Keratinocyte (primary cell): ENCODE measurements at places on chromosomes 6 and 20.
A peak's percentile ranks its signal among the peaks of the same experiment; 100 is the strongest.

GRCh38 chr6:79711167-79711566 lies 80.0 kb downstream of the SH3BGRL2 start:
- no peak for DNase-seq

DNA sequence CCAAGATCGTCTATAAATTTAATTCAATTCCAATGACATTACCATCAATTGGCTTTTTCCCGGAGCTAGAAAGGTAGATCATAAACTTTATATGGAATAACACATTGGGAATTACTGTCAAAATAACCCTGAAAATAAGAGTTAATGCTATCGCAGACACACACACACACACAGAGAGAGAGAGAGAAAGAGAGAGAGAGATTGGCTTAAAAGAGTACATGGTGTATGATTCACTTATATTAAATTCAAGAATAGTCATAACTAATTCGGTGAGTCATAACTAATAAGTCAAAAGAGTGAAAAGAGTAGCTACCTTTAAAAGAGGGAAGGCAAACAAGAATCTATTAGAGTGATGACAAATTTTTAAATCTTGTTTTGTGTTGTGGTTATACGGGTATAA lies 425.5 kb downstream of the TBC1D32 start:
- DNase-seq = no peak

DNA sequence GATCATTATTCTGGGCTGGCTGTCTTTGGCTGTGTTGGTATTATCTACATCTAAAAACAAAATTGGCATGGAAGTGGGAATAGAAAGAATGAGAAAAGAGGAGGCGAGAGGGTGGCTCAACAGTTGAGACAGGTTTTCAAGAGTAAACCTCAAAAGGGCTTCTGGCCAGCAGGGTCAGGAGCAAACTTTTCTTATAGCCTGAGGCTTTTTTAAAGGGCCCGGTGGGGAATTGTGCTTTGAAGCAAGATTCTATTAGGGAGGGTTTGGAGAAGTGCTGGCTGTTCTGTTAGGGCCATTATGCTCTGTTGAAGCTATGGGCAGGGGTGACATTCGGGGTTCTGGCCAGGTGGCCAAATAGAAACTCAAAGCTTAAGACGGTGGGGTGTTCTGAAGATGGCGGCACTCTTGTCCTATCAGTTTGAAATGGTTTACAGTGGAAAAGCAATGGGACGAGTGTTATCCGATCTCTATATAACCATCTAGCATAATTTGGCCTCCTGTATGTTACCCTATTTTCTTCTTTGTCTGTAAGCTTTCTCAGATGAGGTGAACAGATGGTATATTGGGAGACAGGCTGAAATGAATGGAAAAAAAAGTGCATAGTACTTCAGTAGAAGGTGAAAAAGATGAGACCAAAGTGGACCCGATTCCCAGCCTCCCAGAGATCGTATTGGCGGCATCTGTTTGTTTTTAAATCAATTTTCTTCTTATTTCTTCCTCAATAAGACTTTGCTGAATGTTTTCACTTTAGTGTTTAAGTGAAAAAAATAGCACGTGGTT lies 132.1 kb upstream of the CNR1 start:
- DNase-seq = no peak

- no peak for DNase-seq
Observed at GRCh38 chr20:911882-912600, 4.1 kb downstream of the ANGPT4 start.

DNA sequence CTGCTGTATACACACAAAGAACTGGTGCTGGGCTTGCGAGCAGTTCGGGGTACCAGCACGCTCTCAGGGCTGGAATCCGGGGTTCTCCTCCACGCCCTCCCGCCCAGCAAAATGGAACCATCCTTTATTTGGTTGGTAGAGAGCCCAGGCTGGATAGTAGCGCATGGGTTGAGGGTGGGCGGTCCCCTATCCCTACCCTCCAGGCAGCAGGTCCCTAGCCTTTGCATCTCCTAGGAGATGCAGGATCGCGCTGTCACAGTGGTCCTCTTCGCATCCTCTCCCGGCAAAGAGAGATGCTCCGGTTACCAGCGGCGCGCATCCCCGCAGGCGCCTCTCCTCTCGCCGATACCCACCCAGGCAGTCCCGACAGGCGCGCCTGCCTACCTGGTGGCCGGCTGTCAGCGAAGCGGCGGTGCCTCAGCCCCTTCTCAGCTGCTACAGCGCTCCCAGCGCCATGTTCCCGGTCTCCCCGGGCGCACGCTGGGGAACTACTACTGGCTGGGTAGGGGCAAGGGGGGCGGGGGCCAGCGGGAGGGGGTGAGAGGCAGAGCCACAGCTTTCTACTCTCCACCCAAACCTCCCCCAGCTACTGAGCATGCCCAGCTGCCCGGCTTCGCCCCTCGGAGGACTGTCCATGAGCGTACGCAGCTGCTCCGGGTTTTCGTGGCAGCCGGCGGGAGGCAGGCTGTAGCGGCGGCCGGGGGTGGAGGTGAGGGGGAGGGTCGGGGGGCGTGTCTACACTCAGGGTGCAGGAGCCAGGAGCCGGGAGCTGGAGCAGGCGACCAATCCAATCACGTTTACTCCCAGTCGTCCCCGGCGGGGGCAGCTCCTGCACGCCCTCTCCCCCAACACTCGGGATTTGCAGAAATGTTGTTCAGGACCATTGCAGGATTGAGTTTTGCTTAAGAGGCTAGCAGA lies at the start of gene PAK5:
PAK5 (minus strand) TSS at position 699 of the 918 bp plus-strand sequence. CDS start 194,748 bp downstream, outside the sequence.
- no peak for DNase-seq

DNA sequence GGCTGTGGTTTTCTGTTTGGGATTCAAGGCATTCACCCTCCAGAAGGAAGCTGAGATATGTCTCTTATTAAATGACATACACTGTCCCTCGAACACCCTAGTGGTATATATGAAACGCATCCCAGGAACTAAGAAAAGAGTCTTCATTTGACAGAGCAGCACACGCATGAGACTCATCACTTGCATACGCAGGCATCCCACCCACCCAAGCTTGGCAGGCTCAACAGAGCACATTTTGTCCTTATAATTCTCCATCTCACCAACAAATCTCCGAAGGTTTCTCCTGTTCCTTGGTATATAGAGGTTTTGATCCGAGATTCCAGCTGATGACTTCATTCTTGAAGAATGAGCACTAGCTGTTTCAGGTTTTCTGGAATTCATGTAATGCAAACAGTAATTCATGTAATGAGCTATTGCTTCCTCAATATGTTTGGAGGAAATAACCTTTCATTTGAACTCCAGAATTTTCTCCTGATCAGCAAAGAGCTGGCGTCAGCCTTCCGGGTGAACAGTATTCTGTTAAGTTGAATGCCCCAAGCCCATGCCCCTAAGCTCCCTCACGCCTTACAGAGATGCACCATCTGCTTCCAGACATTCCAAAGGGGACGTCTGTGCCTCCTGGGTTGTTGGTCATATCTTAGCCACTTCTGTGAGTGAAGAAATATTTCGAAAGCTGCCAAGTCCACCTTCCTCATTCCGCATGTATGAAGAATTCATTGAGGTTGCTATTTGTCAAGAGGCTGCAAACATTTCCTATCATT lies 66.0 kb upstream of the CDH4 start:
- DNase-seq = peak; percentile 77

GRCh38 chr6:42352856-42353564 lies 98.7 kb downstream of the TRERF1 start:
- peak; percentile 38 for DNase-seq

DNA sequence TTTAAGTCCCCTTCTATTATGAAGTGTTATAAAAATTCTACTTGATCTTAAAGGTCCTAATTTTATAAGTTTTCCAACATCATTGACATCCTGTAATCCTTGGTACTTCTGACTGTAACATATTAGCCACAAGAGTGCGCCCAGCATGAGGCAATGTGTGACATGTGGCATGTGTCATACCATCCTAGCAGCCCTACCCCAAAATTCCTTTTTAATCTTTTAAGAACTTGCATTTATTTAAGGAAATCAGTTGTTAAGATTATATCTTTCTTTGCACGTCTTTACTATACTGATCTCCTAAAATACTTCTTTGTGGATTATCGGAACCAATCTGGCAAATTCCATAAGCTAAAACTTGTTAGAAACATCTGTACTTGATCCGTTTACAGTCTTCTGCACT lies 167.1 kb upstream of the SLC24A3 start:
- DNase-seq = no peak

DNA sequence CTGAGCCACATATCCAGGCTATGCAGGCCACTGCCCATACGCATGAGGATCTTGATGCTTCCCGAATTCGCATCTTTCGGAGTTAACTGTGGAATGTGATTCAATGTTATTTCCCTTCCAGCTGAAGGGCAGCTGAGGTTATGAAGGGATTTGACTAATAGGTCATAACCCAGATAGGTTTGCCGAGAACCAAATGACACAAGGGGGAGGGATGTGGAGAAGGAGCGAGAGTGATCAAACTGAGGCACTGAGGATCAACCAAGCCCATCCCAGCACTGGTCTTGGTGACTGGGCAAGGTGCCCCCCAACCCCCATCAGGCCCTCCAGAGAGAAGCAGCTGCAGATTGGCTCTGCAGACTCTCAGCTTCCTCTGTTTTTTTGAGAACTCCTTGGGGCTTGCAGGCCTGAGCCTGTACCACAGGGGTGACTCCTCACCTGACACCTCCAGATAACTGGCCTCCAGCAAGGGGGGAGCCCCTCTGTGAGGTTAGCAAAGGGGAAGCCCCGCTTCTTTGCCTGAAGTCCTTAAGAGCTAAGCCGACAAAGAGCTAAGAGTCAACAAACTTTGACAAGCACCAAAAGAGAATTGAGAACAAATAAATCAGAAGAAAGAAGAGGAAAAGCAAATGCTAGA lies 185.9 kb downstream of the PDE7B start:
- no peak for DNase-seq

- DNase-seq = no peak
Observed at GRCh38 chr20:24950836-24951525, 1.9 kb downstream of the CST7 start.

DNA sequence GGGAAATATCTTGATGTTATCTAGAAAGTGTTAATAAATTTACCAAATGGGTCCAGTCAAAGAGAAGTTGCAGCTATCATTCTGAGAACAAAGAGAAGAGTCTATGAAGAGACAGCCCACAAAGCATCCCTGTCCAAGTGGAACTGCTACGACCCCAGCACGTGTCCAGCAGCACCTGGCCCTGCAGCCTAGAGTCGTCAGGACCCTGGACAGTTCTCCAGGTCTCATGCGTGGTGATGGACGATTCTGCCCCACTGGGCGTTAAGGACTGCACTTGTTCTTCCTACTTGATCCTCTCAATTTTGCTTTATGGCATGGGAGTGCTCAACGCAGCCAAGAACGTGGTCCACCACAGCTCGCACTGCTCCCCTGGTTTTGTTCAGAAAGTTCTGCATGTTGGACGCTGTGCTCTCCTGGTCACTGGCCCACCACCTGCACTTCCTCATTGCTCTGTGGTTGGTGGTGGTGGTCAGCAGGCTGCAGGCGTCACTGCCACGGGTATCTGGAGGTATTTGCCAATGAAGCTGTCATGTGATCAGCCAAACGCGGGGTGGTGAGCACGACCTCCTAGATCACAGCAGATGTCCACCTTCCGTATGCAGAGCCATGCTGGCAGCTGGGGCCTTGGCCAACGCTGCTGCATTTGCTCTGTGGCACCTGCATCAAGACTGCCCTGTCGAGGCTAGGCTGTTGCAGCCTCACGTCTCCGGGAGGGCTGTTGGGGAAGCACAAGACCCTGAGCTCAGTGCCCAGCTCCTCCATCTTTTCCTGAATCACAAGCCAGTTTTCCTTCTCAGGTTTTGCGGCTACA lies 356.4 kb downstream of the CDH4 start:
- no peak for DNase-seq

DNA sequence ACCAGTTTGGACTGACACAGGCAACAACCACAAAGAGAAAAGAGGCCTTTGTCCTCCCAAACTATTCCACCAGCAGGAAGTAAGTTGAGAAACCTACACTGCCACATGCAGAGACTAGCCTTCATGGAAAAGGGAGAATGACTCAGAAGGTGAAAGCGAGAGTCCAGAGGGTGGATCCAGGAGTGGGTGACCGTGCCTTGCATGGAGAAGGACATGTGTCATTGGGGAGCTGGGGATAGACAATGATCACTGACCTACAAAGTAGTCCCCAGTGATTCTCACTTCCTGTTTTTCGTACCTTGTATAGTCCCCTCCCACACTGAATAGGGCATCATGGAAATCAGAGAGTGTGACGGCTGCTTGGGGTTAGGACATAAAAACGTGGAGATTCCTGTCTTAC lies 91.9 kb downstream of the MYLK4 start:
- peak; percentile 11 for DNase-seq

DNA sequence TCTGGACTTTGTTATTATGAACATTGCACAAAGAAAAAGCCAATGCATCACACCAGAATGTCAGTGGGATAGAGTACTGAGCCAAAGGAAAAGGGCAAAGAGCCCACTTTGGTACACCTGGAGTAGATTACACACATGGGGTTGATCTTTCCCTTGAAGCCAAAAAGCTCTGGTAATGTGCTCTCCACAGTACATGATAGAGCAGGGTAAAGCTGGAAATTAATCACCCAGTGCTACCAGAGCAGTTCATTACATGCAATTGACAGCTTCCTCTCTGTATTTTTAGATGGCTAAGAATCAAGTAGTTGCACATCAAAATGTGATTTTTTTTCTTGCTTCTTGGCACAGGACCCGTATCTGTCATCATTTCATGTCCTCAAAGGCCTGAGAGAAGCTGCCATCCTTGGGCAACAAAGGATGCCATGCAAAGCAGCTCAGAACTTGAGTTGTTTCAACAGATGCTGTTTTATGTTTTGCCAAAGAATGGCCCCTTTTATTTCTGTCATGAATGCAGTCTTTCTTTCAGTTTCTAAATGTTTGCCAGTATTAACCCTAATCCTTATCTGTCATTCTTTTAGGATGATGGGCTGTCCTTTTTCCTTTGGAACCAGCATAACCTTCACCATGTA lies 88.1 kb downstream of the HDGFL1 start:
- DNase-seq = no peak

GRCh38 chr6:167695831-167696230 lies 130.9 kb upstream of the AFDN start:
- no peak for DNase-seq

DNA sequence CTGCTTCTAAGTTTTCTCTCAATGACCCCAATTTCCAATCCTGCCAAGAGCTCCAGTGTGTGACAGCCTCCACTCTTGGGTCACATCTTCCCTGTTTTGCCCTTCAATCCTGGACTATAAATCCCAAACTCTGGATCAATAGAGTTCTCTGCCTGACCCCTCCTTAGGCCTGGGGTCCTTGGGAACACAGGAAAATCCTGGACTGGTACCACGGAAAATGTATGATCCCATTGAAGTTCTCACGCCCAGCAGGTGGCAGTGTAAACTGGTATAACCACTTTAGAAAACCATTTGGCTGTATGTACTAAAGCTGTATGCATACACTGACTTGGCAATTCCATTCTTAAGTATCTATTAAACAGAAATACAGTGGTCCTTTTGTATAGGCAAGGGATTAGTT lies 98.0 kb downstream of the SNAP25 start:
- no peak for DNase-seq
